Activated CD8-positive, alpha-beta T cell treated with anti-CD3 and anti-CD28 coated beads, Interleukin-2, amount 10 ng/mL, durations not matched to agents 7 days and 5 days (primary cell): ENCODE measurements at places on chromosomes 2 and 18. TPM values are rescaled to one million over a fixed set of nuclear protein-coding genes. Genes with fewer than 3 reads are reported as not detected.

DNA sequence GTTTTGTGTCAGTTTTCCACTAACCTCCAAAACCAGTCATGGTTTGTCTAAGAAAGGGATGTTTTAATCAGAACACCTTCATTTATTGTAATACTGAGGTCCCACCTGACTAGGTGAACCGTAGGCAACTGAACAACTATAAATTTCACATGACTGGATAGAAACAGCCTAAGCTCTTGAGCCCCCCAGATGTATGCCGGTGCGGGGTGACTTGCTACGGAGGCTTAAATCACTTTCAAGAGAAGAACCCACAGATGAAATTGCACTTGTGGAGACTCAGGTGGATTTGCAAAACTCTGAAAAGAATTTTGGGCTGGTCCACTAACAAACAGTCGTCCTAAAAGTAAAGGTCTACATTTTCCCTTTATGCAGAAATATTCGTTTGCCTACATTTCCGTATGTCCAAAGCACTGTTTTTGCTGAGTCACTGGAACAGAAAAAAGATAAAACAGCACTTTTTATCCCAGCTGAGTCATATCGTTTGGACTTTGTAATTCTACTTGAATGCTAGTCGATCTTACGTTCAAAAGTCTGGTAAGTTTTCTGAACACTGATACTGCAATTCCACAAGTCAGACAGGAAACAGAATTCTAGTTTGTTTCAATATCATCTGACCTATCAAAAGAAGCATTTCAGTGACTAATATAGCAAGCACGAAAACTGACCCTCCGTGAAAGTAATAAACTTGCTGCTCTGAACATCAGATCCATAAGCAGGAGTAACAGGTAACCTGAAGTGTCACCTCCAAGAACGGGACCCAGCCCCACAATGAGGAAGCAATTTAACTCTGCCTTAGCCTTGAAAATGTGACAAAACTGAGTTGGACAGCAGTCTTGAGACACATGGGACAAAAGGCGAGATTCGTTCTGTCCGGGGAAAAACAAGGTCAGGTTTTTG lies 18.1 kb downstream of the ZNF516 start:
- DNase-seq = no peak

DNA sequence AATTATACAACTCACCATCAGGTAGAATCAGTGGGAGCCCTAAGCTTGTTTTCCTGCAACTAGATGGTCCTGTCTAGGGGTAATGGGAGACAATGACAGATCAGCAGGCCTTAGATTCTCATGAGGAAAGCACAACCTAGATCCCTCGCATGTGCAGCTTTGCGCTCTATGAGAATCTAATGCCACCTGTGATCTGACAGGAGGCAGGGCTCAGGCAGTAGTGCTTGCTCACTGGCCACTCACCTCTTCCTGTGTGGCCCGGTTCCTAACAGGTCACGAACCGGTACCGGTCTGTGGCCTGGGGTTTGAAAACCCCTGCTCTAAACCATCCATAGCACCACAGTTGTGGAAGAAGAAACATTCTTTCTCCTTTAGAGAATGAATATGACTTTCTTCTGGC lies 242.8 kb upstream of the CXCR4 start:
- DNase-seq = no peak

Gene C2orf72
- total RNA-seq = 0.34 TPM

GRCh38 chr2:3142961-3143571 lies 234.6 kb downstream of the EIPR1 start:
- no peak for DNase-seq

DNA sequence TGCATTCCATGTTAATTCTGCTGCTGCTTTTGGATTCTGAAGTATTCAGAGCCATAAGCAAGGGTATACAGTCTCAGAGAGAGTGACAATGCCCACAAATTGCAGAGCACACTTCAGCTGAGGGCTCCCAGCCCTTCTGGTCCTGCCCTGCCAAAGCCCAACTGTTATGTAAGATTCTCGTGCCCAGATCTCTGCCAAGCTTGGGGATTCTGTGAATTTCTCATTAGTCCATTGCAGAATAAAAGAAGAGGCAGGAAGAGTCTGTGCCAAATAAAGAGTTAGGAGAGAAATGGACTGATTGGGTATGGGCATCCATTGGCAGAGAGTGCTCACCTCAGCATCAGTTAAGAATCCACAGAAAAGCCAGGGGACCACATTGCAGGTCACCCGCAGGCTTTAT lies 112.0 kb upstream of the PNPT1 start:
- no peak for DNase-seq

- DNase-seq = no peak
Observed at GRCh38 chr18:45237343-45238098, 377.8 kb upstream of the SLC14A2 start.

Gene SNTG2
- total RNA-seq = 2.5 TPM

DNA sequence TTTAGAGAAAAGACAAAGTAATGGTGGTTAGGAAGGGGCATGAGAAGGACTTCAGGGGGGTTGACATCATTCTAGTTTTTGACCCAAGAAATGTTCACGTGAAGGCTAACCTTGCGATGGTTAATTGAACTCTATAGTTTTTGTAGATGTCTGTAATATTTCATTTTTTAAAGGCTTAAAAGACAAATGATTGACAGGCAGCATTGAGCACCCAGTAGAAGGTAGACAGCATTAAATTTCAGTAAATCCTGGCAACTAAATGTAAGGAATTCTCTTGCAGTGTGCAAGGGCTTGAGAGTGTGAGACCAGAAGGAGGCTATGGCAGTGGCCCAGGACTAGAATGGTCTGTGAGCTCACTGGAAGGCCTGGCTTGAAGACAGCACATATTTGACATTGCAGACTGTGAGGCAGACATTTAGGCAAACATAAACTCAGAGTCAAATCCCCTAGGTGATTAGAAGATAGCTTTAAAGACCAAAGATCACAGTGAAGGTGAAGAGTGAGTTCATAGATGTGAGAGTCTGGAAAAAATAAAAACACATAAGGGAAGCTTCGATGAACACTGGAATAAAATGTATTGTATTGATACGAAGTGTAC lies 100.1 kb upstream of the MAP4K4 start:
- DNase-seq = no peak

DNA sequence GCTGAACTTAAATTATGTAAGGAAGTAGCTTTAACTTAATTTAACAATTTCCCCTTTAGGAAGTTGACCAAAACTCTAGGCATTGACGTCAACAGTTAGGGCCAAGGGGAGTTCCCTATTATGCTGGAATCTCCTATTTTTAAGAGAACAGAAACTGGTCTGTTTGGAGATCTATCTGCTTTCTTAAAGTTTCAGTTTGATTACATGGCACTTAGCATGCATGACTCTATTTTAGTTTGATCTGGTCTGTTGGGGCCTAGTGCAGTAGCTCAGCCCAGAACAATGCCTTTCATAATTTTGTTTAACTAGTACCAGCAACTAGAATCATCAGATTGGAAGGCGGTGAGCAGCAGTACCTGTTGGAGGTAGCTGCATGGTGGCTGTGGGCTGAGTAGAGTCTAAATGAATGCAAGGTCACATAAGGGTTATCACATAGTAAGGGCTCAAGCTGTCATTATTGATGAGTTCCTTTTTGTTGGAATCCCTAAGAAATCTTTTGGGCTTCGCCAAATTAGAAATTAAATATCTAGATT lies 60.5 kb upstream of the ZNG1B start:
- no peak for DNase-seq

DNA sequence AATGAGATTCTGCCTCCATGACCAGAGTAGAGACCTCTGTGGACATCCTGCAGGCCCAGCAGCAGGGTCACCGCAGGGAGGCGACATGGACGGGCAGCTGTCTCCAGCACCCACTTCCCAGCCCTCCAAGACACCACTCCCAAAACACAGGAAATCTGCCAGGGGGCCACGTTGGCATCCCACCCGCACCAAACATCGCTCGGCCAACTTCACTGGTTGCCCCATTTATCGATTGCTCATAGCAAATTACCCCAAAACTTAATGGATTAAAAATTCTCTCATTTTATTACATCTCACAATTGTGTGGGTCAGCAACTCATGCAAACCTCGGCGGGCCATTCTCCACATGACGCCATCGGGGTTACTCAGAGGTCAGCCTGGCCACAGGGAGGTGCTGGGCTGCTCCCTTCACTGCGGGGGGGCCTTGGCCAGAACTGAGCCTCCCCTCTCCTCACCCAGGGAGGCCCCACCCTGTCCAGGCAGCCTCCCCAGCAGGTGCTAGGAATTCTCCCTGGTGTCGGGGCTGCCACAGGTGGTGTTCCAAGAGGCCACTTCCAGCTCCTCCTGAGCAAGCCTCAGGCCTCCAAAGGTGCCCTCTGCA lies 420.7 kb upstream of the MYT1L start:
- DNase-seq = no peak

GRCh38 chr18:51957001-51957400 lies 383.0 kb upstream of the DCC start:
- no peak for DNase-seq

DNA sequence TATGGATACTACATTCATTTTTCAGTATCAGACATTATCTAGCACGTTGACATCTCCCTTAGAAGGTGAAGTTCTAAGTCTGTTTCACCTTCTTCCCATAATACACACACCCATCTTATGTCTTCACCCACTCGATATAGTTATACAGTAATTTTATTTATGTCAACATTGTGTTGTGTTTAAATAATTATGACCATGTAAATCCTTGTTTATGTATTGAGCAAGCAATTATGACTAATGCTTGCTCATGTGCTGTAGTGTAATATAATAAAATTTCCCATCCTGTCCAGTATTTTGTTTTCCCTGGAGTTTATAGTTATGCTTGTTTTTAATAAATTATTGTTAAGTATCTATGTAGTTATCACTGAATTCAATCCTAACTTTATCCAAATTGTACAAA lies 163.2 kb downstream of the MTX2 start:
- no peak for DNase-seq

Gene SLC14A1
- total RNA-seq = 2.4 TPM

DNA sequence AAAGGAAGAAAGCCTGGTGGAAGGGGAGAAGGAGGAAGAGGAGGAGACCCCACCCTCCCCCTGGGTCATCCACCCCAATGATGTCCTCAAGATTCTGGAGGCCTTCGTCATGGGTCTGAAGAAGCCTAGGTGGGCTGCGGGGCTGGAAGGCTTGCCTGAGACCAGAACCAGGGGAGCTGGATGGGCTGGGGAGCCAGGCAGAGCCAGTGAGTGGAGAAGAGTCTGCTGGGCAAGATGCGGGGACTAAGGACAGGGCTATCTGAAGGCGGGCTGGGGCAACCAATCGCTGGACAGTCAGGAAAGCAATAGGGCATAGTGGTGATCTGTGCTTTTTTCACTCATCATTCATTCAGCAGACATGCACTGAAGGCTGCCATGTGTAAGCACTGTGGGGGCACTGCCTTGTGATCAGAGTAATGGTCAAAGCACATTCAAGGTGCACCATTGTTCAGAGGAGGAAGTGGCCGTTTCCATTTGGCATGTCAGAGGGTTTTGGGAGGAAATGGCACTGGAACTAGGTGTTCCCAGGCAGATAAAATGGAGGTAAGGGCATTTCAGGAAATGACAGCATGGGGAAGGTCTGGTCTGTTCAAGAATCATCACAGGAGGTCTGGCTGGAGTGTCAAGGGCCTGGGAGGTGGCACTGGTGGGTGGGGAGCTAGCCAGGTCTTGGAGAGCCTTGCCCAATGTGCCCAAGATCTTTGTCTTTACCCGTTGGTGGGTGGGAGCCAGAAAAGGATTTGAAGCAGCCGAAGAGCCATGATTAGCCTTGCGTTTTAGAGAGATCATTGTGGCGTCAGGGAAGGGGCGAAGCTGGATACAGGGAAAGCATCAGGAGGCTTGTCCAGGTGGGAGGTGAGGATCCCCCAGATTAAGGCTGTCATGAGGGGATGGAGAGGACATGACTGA lies 24.2 kb downstream of the OTOF start:
- no peak for DNase-seq

DNA sequence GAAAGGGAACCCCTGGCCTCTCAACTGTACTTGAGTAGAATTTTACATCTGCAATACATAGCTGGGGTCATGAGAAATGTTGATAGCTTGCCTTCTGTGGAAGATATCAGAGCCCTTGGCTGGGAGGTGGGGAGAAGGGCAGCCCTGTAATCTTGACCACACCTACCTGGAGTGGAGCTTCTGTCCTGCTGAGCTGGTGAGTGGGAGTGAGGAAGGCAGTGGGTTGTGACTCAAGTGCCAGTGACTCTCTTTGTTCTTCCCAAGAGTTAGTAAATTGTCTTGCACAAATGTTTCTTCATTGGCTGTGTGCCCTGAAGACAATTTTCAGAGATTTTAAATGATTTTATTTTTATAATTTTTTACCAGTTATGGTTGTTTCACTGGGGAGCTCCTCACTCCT lies 277.3 kb downstream of the MBD5 start:
- DNase-seq = no peak

DNA sequence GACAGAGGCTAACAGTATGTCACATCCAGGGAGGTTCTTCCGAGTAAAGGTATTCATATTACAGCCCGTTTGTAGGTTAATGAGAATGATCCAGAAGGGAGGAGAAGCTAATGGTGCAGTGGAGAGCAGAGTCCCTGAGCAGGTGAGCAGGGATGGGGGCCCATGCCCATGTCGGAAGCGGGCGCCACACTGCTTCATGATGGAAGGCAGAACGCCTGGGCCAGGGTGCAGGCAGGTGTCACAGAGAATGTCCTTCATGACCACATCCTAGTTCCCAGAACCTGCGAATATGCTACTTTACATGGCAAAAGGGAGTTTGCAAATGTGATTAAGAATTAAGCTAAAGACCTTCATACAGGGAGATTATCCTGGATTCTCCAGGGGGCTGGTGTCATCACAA lies 4.0 kb downstream of the HES6 start:
- no peak for DNase-seq

DNA sequence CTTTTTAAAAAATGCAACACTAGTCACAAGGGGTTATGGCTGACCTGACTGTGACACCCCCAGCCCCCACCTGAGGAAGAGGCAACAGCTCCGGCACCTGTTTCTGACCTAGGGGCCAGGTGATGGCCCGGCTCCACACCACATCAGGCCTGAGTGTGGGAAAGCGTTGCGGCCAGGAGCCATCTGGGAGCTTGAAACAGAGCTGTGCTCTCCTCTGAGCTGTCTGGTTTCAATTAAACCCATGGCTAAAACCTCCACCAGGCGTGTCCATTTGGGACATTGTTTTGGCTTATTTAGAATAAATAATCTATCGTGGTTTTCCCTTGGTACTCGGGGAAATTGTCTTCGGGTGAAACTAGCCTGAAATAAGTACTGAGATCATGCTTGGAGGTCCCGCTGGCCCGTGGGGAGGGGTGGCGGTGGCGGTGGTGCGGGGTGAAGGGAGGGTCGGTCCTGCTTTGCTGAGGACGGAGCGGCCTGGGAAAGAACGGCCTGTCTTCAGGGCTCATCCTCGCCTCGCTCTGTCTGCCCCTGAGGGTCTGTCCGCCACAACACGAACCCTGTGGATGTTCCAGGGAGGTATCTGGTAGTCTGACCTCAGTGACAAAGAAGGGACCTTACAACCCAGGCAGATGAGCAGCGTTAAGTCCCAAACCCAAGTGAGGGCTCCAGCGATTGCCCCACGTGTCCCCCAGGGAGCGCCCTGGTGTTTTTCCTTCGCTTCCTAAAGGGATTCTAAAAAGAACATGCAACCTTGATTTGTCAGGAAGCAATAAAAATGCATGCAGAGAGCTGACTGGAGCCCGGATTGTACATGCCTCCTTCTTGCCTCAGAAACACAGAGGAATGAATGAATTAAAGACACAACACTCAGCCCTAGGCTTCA lies 58.7 kb downstream of the IL1RL2 start:
- no peak for DNase-seq

GRCh38 chr18:44838971-44839666 lies 158.4 kb downstream of the SETBP1 start:
- DNase-seq = peak; percentile 83

Gene TMBIM1
- total RNA-seq = 52.9 TPM
